ENCODE measurements at places on chromosomes 3 and 15.

DNA sequence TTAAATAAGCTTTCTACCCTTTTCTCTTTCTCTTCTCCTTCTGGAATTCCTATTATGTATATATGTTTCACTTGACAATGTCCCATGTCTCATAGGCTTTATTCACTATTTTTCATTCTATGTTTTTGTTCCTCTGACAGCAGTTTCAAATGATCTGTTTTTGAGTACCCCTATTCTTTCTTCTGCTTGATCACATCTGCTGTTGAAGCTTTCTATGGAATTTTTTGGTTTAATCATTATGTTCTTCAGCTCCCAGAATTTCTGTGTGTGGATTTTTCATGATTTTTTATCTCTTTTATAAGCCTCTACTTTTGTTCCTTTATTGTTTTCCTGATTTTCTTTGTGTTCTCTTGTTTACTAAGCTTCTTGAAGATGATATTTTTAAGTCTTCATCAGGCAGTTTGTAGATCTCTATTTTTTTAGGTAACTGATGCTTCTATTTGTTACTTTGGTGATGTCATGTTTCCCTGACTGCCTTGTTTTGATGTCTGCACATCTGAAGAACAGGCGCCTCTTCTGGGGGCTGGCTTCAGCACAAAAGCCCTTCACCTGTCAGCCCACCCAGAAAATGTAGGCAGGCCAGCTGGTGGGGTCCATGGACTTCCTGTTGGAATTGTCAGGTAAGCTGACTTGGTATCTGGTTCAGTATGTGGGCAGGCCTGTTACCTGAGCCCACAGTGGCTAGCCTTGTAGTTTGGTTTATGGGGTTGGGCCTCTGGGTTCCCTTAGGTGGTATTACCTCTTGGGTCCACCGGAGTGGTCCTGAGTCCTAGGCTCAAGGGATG is 15.8 kb downstream of the FAM227B start:
- no peak for DNase-seq

GRCh38 chr3:99970198-99970597 is 144.1 kb downstream of the FILIP1L start:
- DNase-seq: no peak

DNA sequence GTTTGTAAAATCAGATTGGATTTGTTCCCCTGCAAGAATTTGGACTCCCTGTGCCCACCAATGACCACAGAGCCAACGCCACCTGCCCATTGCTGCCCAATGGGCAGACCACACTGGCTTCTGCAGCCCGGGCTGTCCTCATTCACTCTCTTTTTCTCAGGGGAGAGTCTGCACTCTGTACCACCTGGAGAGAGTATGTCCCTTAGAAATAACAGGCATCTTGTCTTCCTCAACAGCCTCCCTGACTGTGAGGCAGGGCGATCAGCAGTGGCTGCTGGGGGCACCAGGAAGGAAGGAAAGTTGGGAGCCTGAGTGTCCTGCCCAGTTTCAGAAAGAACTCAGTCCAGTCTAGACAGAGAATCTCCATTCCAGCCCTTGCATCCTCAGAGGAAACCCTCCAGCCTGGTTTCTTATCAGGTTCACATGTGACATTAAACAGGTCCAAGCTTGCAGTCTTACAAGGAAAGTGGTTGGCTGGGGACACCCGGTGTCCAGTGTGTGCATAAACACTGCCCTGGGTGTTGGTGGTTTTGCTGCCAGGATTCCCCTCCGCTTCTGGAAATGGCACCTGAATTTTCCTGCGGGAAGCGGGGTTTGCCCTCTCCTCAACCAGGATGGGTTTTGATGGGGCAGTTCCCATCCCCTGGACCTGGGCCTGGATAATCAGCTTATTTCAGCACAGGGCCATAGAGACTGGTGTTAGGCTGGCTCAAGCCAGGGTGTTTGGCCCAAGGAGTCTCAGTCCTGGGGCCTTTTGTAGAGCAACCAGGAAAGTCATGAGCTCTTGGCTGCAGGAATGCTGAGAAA is 37.2 kb downstream of the SSUH2 start:
- no peak for DNase-seq

DNA sequence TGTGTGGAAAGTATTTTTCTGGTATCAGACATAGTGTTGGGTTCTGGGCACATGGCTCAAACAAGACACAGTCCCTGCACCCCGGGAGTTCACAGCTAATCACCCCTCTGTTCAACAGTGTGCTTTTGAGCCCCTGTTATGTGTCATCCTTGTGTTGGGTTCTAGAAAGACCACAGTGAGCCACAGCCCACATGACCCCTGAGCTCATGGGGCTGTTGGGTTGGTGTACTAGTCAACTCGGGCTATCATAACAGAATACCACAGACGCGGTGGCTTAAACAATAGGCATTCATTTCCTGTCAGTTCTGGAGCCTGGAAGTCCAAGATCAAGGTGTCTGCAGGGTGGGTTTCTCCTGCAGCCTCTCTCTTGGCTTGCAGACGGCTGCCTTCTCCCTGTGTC is 100.0 kb downstream of the DNAJB8 start:
- DNase-seq: no peak

DNA sequence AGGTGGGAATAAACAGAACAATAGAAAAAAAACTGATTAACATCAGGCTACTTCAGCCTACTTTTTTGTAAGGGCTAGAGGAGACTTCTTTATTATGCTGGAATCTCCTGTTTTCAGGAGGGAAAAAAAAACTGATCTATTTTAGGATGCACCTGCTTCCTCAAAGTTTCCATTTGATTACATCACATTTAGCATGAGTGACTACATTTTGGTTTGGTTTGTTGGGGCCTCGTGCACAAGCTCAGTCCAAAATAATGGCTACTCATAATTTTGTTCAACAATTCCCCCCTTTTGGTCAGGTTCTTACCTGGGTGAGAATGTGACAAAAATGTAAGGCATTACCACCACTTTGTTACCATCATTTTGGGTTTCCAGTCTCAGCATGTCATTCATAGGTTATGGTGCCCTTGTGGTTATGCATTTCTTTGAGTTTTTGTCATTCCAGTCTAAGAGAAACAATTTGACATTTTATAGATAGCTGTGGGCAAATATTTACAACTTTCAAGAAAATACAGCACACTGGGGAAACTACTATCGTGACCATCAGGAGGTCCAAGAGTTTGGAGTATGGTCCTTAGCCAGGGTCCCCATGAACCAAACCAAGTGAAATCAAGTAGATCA is 93.6 kb upstream of the ATP11B start:
- no peak for DNase-seq

- peak; percentile 36 for DNase-seq
Observed at GRCh38 chr3:57227930-57228751, 612 bp downstream of the APPL1 start.

GRCh38 chr3:10337323-10338163 is 16.6 kb upstream of the SEC13 start:
- DNase-seq: no peak

- DNase-seq: no peak
Observed at GRCh38 chr15:78361771-78362506, 21.8 kb downstream of the CRABP1 start.

- DNase-seq: no peak
Observed at GRCh38 chr15:46644501-46645481, 1010.0 kb downstream of the SQOR start.

DNA sequence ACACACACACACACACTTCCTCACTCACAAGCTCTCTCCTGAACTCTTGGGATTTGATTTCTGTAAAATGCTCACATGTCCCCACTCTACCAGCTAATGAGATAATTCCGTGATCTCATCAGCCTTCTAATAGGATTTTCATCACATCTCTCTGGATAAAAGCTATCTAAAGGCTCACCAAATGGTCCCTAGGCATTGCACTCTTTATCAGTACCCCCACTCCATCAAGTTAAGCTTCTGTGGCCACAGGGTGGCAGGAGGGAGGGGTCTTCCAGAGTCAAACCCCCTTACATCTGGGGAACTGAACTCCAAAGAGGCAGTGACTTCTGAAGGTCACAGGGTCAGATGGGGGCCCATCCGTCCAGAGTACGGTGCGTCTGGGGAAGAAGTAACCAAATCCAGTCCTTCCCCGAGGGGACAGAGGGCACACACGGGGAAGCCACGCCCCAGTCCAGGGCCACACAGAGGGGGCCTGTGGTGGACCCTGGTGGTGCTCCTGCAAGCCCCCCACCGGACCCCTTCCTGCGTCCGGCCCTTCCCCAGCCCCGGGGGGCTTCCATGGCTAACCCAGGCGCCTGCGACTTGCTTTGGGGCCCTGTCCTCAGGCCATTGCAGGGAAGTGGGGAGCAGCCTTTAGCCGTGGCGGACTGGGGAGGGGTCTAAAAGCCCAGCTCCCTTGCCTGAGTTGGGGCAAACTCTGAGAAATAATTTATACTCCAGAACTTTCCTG is 25.5 kb downstream of the CPN2 start:
- DNase-seq: no peak

DNA sequence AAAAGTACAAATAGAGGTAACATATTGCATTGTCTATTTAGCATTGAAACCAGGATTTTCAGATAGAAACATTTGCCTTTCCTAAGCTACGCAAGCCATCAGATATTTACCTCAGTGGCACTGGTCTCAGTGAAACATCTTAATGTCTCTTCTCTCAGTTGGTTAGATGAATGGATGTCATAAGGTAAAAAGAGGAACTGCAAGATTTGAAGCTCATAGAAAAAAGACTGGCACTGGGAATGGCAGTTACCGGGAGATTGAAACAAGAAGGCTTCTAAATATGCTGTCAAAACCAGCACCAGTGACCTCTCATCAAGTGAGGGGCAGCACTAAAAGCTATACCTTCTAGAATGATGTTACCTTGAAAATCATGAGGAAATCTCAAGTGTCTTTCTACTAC is 486.4 kb downstream of the FHIT start:
- DNase-seq: no peak

- no peak for DNase-seq
Observed at GRCh38 chr15:33310481-33311311, at the start of gene RYR3. Gene RYR3 (plus strand): TSS chr15:33310967. CDS start chr15:33311046, 79 bp downstream.

- no peak for DNase-seq
Observed at GRCh38 chr3:129585949-129586657, 20.4 kb downstream of the PLXND1 start.

- DNase-seq: no peak
Observed at GRCh38 chr3:13135251-13135810, 62.1 kb upstream of the IQSEC1 start.

DNA sequence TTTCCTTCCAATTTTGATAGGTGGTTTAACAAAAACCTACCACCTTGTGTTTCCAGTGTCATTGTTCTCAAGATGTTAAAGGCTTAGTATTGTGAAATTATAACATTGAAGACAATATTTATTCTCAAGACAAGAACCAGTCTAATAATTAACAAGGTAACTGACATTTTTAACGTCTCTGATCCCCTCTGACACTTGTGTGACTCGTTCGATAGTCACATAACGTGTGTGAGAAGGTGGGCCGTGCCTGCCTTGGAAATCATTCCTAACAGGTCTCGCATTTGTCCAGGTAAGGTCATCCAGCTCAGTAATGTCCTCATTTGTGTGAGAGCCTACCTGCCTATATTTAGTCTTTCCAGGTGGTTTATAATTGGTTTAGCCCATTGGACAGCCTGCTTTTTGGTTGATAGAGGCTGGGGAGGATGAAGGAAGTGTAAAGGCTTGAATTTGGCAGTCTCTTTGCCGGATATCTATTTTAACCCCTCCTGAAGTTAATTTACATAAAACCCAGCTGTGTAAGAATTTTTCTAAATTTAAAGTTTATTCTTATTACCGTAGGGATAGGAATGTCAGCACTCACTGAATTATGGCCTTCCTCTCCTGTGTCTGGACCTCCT is 94.4 kb downstream of the AKAP13 start:
- no peak for DNase-seq

DNA sequence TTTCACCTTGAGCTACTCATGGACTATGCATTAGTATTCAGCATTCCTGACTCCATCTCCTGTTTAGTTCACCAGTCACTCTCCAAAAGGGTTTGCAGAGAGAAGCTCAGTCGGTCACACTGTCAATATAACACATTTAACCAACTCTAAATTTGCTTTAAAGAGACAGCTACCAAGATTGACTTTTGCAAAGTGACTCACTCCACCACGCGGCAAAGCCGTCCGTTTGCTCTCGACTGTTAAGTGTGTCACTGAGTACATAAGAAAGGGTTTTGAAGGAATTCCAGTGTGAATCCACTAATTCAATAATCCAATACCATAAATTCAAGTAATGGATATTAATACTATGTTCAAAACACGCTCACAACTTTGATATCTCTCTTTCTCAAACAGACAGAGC is 1006.7 kb upstream of the NR2F2 start:
- DNase-seq: no peak

DNA sequence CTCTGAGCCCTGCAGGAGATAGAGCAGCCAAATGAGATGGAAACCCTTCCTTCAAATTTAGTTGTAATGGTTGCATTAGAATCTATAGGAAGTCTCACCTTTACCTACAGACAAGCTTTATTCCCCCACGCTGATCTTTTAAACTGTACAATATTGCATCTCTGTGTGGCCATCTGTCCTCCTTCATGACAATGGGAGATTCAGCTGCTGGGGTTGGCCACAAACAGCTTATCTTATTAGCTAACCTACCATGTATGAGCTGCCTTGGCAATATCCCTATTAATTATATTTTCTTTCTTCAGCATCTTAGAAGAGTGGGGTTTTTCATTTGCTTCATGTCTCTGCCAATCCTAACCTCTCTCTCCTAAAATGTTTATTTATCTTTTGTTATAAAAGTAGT is 238.7 kb upstream of the NR2E3 start:
- DNase-seq: no peak

GRCh38 chr3:104452697-104453096 is 914.0 kb upstream of the ALCAM start:
- DNase-seq: no peak

GRCh38 chr3:124140746-124141145 is 148.8 kb upstream of the ROPN1 start:
- DNase-seq: no peak

- DNase-seq: no peak
Observed at GRCh38 chr15:81504170-81504905, 130.3 kb upstream of the TMC3 start.

- no peak for DNase-seq
Observed at GRCh38 chr15:89360294-89360971, 25.8 kb upstream of the POLG start.

DNA sequence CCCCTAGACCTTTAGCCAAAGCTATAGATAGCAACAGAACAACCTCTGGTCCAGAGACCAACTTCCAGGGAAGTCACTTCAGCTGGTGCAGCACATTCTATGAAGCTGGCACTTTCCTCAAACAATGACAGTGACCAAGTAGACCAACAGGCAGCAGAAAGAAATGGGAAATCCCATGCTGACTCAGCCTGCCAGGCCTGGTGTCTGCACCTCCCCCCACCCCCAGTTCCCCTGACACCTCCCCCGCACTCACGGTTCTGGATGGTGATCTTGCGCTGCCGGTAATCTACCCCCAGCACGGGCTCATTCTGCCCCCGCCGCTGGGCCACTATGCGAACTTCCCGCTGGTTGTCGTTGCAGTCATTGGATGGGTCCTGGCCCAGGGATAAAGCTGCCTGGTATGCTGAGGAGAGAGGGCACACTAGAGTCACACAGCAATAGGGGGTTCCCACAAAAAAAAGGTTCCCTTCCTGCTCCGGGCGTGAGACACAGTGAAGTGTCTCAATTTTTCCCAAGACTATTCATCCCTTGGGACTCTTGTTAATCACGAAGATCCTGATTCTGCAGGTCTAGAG is 17.0 kb downstream of the ILDR1 start:
- no peak for DNase-seq

- DNase-seq: no peak
Observed at GRCh38 chr3:165768680-165769079, 68.5 kb downstream of the BCHE start.
